ENCODE measurements at places on chromosomes 12 and 14.

GRCh38 chr14:101200008-101200649, 296.6 kb upstream of the RTL1 start:
- DNase-seq = no peak

DNA sequence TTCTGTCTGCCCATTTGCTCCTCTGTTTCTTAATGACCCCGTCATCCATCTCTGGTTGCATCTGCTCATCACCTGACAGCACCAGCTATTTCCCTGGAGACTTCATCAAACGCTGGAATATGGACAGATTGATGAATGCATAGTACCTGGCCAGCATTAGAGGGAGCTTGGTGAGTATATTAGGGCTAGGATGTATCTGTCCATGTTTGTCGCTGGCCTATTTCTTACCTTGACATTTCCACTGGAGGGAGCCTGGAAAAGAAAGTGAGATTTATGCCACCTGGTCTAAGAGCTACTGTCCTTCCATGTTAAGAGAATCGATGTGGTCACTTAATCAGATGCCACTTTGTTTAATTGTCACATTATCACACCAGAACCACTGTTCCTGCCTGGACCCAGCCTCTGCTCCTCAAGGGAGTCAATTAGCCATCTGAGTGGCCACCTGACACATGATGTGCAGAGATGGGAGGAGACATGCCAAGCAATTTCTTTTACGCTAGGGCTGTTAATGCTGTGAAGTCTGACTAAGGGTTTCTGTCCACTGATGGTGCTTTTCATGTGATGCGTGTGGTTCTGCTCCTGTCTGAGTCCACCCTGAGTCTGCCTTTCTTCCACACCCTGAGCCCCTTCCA, 75.3 kb upstream of the SFSWAP start:
- DNase-seq = no peak

DNA sequence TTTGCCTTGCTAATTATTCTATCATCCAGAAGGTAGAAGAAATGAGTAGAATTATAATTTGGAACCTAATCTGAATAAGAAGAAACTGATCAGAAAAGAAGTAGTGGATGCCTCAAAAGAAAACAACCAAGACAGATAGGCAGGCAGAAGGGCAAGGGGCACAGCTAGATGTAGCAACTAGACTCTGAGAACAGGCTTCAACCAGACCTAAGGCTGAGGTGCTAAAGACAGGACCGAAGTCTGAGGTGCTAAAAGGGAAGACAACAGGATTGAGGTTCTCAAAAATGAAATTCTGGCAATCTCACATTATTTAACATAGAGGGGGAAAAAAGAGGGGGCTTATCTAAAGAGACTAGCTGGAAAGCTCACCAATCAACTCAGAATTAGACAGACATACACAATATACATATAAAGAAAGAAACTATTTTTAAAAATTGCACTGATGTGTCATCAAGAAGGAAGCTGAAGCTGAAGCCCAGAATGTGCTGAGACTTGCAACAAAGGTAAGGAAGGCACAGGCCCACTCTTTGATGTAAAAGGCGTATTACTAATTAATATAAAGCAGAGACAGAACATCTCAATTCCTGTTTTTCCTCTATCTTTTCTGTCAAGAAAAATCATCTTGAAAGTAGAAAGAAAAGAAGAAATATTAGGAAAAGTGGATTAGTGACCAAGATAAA, 43.8 kb upstream of the CSRNP2 start:
- peak; percentile 17 for DNase-seq

GRCh38 chr12:52015532-52016041, 8.8 kb downstream of the TAMALIN start:
- no peak for DNase-seq

DNA sequence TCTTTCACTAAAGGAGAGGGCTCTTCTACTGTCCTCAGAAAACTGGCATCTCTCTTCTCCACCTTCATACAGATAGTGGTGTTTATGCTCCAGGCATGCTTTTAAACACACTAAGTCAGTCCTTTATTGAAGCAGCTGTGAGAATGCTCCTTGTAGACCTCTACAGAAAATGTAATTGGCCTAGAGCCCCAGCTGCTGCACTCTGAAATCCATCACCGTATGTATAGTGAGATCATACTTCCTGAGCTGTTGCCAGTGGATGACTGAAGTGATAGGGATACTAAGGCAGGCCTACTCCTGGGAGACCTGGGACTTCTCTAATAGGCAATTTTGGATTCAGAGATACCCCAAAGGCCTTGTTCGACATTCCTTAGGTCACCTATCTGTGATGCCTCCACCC, 535.4 kb downstream of the RPS29 start:
- no peak for DNase-seq

DNA sequence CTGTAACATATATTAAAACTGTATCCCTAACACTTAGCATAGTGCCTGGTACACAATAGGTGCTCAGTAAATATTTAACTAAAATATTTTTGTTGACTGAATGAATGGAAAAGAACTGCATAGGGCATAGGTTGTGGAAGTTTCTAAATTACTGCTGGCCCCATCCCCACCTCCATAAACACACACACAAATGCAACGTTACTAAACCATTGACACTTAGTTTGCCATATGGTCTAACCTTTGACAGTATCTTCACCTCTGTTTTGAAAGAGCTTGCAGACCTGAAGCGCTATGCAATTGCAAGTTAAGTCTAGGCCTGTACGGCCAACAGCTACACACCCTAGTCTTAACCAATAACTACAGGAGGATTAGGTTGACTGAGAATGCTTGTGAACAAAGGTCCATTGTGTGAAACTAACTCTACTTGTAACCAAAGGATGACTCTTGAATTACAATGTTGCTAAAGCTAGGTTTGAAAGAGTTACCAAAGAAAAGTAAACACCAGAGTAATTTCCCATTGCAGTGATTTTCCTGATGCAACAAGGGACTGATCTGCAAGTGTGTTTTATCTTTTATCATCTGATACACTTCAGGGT, 924 bp upstream of the MANSC1 start:
- DNase-seq = no peak

- DNase-seq = peak; percentile 59
Measured at GRCh38 chr12:176321-177181, 37.4 kb downstream of the SLC6A12 start.

DNA sequence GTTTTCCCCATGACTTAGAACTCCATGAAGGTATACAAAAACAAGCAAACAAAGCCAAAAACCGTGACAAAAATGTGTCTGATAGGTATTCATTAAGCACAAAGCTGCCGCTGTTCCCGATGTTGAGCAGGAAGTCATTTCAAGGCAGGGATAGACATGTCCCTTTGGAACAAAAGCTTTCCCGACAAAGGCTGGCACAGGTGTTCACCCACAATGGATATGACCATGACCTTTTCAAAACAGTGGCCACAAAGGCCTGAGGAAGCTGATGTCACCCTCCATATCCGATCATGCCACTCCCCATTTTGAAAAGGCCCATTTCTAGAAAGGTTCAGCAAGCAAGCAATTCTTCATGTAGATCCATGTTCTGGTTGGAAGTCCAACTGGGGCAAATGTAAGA, 279.1 kb downstream of the BTG1 start:
- DNase-seq = no peak

DNA sequence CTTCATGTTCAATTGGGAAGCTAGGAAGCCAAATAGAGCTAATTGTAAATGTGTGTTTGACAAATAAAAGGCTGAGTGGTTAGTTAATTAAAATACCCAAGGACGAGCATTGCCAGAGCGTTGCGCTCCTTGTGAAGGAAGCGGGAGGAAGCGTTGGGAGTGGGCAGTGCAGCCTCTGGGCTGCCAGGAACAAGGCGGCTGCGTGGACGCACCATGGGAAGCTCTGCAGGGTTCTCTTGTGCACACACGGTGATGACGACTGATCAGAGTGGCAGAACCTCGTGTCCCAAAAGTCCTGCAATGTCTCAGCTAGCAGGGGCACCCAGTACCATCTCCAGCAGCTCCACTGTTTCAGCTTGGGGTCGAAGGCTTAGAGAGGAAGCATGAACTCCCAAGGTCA, 546.6 kb upstream of the TMEM132C start:
- DNase-seq = no peak

DNA sequence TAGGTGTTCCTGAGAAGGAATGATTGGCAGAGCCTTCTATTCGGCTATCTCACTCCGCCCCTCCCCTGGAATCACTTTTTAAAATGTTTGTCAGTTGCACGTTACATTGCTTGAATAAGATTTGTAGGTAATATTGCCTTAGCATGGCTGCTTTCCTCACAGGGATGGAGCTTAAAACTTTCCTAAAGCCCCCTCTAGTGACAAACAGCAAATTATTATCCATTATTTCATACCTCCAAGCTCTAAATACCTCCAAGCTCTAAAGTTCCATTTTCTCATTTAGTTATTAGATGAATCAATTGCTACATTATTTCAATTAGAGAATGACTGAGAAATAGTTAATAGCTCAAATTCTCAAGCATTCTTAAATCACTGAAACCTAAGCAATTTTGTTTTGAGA, 5.1 kb upstream of the SPATA7 start:
- no peak for DNase-seq

- no peak for DNase-seq
Measured at GRCh38 chr14:76833011-76833410, 6.8 kb downstream of the LRRC74A start.

DNA sequence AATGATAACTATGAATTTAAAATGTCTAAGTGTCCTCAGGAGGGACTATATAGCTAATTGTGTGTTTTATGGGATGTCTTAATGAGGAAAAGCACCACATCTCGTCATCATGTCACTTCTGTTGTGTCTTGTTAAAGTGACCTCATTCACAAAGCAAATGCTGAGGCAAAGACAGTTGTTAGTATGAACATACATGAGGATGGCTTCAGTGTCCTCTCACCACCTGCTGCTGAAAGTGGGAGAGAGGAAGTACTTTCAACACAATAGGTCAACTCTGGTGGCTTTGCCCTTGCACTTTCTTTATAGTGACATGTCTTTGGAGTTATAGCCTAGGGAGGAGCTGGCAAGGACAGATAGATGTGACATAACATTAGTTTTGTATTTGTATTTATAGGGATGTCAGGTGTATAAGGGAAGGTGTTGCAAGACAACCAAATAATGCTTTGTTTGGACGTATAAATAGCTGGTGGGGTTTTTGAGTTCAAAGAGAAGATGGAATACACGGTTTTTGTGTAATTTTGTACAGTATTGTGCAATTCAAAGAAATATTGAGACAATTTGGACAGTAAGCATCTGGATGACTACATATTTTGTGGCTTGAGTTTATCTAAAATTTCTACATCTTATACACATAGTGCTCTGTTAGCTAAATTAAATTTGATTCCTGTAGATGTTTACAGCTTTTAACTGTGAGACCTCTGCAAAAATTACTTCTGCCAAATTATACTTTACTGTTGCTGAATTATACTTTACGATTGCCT, 131.7 kb upstream of the ATP2B1 start:
- no peak for DNase-seq

DNA sequence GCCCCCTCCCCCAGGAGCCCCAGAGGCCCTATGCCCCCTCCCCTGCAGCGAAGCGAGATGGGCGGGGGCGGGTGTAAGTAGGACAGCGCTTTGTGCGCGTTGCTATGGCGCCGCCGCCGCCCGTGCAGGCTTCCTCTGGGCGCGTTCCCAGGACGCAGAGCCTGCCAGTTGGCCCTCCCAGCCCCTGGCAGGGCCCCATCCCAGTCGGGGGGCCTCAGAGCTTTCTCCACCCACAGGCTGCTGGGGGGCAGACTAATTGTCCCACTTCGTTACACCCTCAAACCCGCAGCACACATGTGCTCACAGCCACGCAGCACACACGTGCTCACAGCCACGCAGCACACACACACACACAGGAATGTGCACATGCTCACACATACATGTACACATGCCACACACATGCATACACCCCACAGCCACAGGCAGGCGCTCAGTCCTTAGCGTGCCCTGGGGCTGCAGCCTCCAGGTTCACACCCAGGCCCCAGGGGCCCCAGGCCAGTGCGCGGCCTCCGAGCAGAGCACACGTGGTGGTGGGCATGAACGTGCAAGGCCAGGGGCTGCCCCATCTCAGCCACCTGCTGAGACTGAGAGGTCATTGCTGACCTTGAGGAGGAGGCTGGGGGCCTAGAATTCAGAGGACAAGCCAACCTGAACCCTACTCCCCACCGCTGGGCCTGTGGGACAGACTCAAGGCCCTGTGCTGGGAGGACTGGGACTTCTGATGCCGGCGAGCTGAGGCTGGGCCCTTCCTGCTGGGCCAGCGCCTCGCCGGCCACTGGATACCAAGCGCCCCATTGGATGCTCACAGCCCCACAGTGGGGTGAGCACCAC, 15.6 kb downstream of the TRMT61A start:
- peak; percentile 89 for DNase-seq

GRCh38 chr12:113292091-113292490, 42.8 kb downstream of the SLC8B1 start:
- no peak for DNase-seq

DNA sequence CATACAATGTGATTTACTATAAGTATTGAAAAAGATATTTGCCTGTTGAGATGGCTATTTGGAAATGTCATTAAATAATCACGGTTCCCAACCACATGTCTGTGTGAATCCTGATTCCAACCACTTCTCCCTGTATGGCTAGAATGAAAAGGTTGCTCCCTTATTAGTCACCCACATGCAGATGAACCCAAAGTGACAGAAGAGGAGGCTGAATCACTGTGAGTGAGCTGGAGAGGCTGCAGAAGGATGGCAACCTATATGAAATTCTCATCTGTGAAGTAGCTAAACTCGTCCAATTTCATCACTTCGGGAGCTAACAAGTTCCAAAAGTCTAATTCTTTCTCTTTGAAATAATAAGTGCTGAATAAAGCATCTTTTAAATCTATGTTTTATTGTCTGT, 300.5 kb downstream of the PRKD1 start:
- peak; percentile 51 for DNase-seq

GRCh38 chr14:102862154-102862773, 60.2 kb upstream of the AMN start:
- no peak for DNase-seq

GRCh38 chr12:52929538-52929937, 19.4 kb upstream of the KRT18 start:
- DNase-seq = no peak

DNA sequence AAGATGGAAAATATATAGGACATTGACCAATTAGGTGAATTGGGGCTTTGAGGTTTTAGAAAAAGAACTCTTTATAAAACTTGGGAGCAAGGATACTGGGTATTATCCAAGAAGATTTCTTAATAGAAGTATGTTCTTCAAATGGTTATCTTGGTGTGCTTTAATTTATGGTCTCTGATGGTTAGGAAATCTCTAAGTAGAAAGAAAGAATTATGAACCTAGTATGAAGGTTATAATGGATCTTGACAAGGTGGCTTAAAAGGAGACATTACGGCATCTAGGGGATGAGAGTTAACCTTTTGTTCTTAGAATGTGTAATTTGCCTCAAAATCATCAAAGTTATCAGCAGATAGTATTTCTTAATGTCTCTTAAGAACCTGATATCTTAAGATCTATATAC, 210.4 kb upstream of the PRICKLE1 start:
- DNase-seq = no peak

GRCh38 chr12:129727100-129727499, 176.7 kb downstream of the TMEM132D start:
- no peak for DNase-seq

- no peak for DNase-seq
Measured at GRCh38 chr14:66638689-66639088, 130.7 kb downstream of the GPHN start.

- no peak for DNase-seq
Measured at GRCh38 chr14:81211844-81212243, 8.9 kb downstream of the GTF2A1 start.

- DNase-seq = no peak
Measured at GRCh38 chr12:5691943-5692342, 253.1 kb downstream of the ANO2 start.

Measured in putamen (tissue), 1 donor.